NCI-H524 (cell line): ENCODE measurements at places on chromosomes 3 and 15.

DNA sequence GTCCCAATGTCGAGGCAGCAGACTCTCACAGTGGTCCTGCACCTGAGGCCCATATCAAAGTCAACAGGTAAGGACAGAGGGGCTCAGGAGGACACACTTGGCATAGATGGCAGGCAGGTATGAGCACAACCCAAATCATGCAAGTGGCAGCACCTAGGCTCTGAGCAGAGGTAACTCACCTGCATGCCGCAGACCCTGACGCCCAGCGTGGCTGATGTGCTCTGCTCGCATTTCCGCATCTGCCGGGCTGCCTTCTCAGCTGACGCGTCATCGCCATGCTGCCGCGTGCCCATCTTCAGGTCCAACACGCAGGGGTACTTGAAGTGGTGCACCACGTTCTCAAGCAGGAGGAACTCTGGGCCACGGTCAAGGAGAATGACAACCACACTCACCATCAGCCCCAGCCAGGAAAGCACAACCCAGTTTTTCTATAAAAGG lies 4.2 kb upstream of the GMPPB start:
- DNase-seq: no peak

GRCh38 chr3:157122116-157122515 lies 37.8 kb downstream of the CCNL1 start:
- DNase-seq: no peak

- DNase-seq: no peak
These were observed 127.2 kb upstream of the DPH6 start for GRCh38 chr15:35673093-35673684.

DNA sequence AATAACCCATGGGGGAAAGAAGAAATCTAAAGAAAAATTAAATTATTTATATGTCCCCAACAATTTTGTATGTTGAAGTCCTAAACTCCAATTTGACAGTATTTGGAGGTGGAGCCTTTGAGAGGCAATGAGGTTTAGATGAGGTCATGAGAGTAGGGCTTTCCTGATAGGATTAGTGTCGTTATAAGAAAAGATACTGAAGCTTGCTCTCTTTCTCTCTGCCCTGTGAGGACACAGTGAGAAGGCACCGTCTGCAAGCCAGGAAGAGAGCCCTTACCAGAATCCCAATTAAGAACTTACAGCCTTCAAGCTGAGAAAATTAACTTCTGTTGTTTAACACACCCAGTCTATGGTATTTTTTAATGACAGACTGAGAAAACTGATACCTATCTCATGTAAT lies 16.1 kb upstream of the OR5AC2 start:
- peak; percentile 45 for DNase-seq

GRCh38 chr15:26667222-26667988 lies 105.5 kb downstream of the GABRB3 start:
- no peak for DNase-seq

DNA sequence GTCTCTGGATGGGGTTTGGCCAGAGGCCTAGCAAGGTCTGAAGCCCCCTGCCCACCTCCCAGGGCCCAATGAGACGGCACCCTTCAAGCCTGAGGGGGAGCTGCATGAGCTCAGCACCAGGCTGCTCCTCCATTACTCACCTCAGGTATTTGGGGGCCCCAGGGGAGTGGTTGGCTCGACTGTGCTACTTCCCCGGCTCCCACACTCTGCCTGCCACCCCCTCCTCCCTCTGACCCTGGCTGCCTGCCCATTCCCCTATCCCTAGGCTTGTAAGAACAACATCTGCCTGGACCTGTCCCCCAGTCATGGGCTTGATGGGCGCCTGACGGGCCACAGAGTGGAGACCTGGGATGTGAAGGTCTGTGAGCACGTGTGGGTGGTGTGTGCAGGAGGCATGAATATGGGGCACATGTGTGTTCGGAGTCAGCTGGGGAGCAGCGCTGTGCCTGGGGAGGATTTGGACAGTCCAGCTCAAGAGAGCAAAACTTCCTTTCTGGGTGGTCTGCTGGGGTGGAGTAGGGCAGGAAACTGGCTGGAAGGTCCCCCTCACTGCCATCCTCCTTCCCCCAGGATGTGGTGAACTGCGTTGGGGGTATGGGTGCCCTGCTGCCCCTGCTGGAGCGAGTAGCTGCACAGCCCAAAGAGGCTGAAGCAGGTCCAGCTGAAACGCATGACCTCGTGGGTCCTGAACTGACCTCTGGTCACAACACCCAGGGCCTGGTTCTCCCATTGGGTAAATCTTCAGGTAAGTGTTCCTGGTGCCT lies 17.4 kb downstream of the NBEAL2 start:
- DNase-seq: no peak

GRCh38 chr3:28972921-28973320 lies 307.9 kb upstream of the RBMS3 start:
- no peak for DNase-seq

GRCh38 chr15:66567897-66568296 lies 2.1 kb upstream of the LCTL start:
- no peak for DNase-seq

DNA sequence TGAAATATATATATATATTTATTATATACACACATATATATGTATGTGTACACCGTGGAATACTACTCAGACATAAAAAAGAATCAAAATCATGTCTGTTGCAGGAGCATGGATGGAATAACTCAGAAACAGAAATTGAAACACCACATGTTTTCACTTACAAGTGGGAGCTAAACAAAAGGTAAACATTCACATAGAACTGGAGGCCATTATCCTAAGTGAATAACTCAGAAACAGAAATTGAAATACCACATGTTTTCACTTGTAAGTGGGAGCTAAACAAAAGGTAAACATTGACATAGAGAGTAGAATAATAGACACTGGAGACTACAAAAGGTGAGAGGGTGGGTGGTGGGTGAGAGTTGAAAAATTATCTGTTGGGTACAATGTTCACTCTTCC lies 171.5 kb upstream of the GOLIM4 start:
- no peak for DNase-seq
